RWPE1 (cell line): ENCODE measurements at places on chromosomes 6 and 20.

- DNase-seq = no peak
Measured at GRCh38 chr6:14573267-14573666, 455.7 kb downstream of the CD83 start.

DNA sequence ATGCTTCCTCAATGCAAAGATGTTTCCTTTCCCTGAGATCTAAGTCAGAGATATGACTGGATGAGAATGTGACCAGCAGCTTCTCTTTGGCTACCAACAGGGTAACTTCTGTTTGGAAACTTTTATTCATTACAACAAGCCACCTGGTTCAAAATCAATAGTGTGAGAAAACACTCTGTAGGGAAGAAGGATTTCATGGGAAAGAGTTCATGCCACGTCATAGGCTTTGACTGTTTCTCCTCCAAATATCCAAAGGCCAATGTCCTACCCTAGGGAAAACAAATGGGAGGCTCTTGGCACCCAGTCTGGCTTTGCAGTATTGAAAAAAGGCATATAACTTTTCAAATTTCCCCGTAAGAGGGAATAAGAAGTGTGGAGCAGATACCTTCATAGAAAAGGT is 245.5 kb downstream of the FNDC1 start:
- no peak for DNase-seq

DNA sequence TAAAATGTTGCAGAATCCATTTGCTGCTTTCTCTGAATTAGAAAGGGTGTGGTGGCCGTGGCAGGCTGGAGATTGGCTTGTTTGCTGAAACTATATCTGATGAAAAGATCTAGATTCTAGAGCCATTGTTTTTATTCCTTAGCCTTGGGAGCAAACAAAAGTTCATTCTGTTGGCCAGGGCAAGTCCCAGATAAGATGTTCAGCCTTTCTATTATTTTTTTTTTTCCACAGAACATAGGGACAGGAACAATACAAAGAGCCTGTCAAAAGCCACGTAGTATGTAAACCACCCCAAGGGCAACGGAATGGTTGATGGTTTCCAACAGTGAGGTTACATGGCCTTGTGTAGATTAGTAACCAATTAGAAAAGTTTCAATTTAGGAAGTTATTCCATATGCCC is 119.9 kb upstream of the SLC22A16 start:
- no peak for DNase-seq

GRCh38 chr6:88142297-88142668 is 23.9 kb downstream of the CNR1 start:
- no peak for DNase-seq

GRCh38 chr20:49275636-49276035 is 2.2 kb downstream of the ZNFX1 start:
- DNase-seq = no peak

- DNase-seq = peak; percentile 86
Measured at GRCh38 chr20:33803921-33804337, 7.2 kb upstream of the CHMP4B start.

DNA sequence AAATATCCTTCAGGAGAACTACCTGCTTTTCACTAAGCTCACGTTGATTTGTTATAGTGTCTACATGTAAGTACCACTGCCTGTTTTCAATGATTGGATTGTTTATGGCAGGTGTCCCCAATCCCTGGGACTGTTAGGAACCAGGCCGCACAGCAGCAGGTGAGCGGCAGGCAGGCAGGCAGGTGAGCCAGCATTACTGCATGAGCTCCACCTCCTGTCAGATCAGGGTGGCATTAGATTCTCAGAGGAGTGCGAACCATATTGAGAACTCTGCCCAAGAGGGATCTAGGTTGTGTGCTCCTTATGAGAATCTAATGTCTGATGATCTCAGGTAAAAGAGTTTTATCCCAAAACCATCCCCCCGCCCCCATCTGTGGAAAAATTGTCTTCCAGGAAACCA is 303.3 kb downstream of the EYA4 start:
- DNase-seq = no peak

- DNase-seq = no peak
Measured at GRCh38 chr6:3133515-3133914, 15.0 kb downstream of the BPHL start.

DNA sequence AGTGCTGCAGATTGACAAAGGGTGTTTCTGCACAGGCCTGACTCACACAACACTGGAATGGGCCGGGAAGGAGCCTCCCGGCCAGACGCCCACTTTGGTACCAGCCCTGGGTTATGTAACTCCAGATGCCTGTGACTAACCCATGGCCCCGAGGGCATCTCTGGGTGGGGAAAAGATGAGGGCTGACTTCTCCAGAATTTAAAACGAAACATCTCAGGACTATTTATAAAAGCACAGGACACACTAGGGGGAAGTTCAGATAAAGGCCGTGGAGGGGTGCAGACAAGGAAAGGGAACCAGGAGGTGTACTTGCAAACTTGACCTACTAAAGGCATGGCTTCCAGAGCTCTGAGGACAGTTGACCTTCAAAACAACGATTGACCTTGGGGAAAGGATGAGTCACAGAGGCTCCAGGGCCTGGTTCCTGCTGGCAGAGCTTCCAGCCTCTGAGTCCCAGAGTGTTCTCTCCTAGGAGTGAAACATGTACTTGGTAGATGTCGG is 196.9 kb downstream of the NFATC2 start:
- DNase-seq = peak; percentile 98
